ENCODE measurements at places on chromosomes 12 and 14.

- DNase-seq, result no peak
These were observed 111.5 kb upstream of the KITLG start for GRCh38 chr12:88691811-88692210.

GRCh38 chr14:93332397-93332852 lies 411 bp downstream of the BTBD7 start:
- DNase-seq, result no peak

DNA sequence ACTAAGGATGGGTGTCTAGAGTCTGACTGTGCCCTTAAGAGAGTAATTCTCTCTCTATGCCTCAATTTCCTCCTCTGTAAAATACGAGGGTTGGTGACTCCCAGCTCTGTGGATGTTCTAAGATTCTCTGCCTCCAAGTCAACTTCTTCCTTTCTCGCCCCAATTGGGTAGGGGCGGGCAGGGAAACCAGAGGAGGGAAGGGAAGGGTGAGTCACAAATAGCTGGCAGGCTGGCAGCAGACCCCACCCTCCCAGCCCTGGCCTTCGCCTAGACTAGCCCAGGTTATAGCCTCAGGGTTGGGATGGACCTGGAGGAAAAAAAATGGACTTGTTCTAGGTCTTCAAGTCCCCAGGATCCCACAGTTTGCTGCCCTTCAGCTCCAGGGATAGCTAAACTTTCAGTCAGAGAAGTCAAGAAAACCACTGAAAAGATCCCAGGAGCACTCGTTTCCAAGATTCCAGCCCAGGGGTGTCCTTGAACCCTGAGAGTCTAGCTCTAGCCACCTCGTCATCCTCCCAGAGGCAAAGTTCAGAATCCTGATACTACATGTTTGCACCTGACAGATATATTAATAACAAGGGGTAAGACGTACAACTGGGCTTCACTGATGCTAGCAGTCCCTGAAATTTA lies 2.3 kb downstream of the DGKA start:
- peak; percentile 53 for DNase-seq

- no peak for DNase-seq
These were observed 1225.2 kb downstream of the AACS start for GRCh38 chr12:126290456-126290855.

DNA sequence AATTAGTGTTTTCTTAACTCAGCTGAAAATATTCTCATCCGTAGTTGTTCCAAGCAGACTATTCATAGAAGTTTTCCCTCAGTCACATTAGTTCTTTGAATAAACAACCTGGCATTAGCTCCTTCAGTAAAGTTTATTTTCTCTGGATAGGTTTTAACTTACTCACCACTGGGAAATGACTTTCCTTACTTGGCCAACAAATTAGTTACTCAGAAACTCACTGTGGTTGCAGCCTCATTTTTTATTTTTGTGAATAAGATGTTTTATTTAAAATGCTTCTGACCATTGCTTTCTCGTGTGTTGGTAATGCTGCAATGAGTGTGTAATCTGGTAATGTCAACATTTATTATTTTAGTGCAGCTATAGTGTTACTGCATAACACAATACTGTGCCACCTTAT lies 74.9 kb downstream of the NOVA1 start:
- DNase-seq, result no peak

GRCh38 chr12:73266206-73266605 lies 994.0 kb downstream of the TRHDE start:
- no peak for DNase-seq

GRCh38 chr14:25042362-25043299 lies 7.3 kb downstream of the STXBP6 start:
- peak; percentile 64 for DNase-seq

DNA sequence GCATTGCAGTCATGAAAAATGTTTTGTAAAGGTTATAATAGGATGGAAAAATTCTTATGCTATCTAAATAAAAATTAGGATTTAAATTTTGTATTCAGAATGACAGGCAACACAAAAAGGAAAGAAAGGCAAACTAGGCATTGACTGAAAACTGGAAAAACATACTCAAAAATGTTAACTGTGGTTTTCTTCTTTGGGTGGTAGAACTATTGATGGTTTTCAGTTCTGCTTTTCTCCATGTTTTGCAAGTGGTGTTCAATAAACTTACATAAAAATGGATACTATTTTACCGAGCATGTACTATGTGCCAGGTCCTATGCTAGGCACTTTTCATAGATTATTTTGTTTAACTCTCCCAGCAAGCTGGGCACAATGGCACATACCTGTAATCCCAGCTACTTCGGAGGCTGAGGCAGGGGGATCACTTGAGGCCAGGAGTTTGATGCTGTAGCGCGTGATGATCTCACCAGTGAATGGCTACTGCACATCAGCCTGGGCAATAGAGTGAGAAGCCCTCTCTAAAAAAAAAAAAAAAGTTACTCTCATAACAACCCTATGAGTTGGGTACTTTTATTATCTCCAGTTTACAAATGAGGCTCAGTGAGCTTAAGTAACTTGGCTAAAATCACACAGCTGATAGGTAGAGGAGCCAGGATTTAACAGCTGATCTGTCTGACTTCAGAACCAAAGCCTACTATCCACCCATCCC lies 26.3 kb upstream of the TCP11L2 start:
- no peak for DNase-seq

DNA sequence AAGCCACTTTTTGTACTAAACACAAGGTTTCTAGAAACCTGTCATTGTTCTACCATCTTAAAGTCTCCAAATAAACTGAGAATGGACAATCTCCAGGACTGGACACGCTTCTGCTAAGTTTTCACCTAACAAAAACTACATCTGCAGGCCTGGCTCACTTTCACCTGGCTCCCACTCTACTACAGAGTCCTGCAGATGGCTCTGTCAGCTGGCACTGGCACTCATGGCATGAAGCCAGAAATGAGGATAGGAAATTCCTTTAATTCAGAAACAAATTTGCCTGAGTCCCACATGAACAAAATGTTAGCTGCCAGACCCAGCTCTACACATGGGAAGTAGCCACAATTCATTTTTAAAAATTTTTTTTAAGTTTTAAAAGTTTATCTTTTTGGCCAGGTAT lies 42.1 kb downstream of the STXBP6 start:
- DNase-seq, result no peak

Data from A549 (cell line).